ENCODE measurements at places on chromosomes 4 and X. TPM values are rescaled to one million over a fixed set of nuclear protein-coding genes. Genes with fewer than 3 reads are reported as not detected.

NONO gene
- 330 TPM for total RNA-seq

NOX1 gene
- total RNA-seq = not detected

MAGEA11 gene
- total RNA-seq = not detected

ENAM gene
- 0.18 TPM for total RNA-seq

USP26 gene
- total RNA-seq = not detected

- DNase-seq = no peak
These were observed 8.4 kb downstream of the NDUFA1 start for GRCh38 chrX:119880076-119880475.

- peak; percentile 54 for DNase-seq
These were observed 156.2 kb downstream of the ENOX2 start for GRCh38 chrX:130746709-130747342.

DNA sequence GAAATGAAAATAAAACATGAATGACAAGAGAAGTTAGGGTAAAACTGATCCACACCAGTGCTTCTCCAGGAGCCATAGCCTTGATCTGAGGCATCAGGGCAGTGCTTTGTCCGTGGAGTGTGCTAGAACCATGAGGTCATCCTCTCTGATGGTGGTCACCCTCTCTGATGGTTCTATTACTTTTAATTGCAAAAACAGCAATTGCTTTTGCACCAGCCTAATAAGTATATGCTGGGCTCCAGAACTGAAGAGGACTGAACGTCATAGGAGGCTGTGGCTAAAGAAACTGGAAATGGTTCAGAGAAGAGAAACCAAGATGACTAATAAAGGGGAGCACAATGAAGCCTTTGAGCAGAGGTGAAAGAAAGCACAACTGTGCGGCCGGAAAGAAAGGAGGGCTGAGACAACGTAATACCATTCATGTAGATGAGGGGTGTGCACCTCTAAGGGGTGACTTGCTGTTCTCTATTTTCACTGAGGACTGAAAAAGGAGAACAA is 17.0 kb upstream of the TMEM154 start:
- DNase-seq = peak; percentile 38

GRCh38 chrX:39624166-39624565 is 473.6 kb downstream of the BCOR start:
- no peak for DNase-seq

DNA sequence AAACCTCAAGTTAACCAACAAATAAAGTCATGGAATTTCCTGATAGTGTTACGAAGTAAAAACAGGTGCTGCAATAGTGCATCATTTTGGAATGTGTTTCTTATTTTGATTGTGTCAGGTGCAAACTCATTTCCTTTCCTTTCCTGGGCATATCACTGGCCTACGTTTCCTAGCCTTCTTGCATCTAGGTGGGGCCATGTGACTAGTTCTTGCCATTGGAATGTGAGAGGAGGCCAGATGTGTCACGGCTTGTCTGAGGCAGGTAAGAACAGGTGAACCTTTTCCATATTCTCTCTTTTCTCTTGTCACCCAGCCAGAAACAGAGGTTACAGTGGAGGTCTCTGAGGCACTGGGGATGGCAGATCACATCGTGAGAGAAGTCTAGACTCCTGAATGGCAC is 868.0 kb downstream of the RPA4 start:
- DNase-seq = no peak

DNA sequence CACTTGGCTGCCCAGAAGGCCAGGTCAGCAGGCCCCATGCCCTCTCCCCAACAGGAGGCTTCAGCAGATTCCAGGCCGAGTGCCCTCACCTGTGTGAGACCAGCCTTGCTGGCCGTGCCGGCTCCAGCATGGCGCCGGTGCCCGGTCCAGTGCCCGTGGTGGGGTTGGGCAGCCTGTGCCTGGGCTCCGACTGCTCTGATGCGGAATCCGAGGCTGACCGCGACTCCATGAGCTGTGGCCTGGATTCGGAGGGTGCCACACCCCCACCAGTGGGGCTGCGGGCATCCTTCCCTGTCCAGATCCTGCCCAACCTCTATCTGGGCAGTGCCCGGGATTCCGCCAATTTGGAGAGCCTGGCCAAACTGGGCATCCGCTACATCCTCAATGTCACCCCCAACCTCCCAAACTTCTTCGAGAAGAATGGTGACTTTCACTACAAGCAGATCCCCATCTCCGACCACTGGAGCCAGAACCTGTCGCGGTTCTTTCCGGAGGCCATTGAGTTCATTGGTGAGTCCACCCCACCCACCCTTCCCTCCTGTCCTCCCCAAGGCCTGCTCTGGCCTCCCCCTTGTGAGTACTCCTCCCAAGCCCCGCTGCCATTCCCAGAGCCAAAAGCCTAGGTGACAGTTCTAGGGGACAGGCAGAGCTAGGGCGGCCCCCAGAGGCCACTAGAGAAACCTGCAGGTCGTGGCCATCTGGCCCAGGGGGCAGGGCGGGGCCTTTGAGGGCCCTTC is 2.3 kb downstream of the DUSP9 start:
- DNase-seq = peak; percentile 8

DNA sequence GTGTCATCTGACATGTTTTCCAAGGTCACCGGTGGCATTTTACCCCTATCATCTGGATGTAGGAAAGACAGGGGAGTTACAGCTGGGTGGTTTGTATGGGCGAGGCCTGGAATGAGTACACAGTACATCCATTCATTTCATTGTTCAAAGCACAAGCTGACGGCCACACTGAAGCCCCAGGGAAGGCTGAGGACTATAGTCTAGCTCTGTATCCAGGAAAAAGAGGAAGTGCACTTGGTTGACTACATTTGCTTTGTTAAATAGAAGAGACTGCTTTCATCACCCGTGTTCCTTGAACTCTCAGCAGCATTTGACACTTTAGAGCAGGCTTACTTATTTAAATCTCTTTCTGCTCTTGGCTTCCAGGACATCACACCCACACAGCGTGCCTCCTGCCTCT is 1041.0 kb upstream of the TENM3 start:
- no peak for DNase-seq

DNA sequence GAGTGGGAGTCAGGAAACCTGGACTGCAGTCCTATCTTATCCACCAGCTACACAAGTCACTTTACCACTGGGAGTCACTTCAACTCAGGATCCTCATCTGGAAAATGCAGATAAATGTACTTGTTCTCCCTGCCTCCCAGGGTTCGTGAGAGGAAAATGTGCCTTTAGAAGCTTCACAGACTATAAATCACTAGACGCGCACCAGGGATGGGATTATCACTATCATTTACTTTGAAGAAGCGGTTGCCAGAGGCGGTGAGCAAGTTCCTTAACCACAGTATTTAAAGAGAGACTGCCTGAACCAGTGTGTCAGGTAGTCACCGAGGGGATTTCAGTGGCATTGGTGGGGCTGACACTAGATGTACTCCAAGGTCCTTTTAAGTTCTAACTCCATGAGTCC is 219.5 kb downstream of the HS6ST2 start:
- DNase-seq = no peak

GRCh38 chr4:179894066-179894778 is 2349.0 kb upstream of the TENM3 start:
- DNase-seq = no peak

DNA sequence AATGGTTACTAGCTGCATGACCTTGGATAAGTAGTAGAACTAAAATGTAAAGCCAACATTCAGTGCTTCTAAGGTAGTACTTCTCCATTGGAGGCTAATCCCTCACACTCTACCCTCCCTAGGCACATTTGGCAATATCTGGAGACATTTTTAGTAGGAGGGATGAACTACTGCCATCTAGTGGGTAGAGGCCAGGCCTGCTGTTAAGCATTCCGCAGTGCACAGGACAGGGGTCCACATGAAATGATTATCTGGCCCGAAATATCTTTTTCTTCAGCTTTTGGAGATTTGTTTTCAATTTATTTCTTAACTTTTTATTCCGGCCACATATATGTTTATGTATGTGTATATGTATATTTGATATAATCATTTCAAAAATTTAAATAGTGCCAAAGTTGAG is 36.0 kb upstream of the SPANXC start:
- DNase-seq = peak; percentile 41

GRCh38 chr4:12712648-12713339 is 771.3 kb downstream of the RAB28 start:
- DNase-seq = no peak

- no peak for DNase-seq
These were observed 22.2 kb downstream of the IL2 start for GRCh38 chr4:122434285-122434684.

All from fibroblast of the aortic adventitia (primary cell).